ENCODE measurements at places on chromosomes 13 and 19. TPM values are rescaled to one million over a fixed set of nuclear protein-coding genes. Genes with fewer than 3 reads are reported as not detected.

Gene FGF21
- not detected for total RNA-seq

Gene MRPL4
- total RNA-seq, result 19.9 TPM

Gene ZGLP1
- total RNA-seq, result 0.47 TPM

Gene KRTDAP
- not detected for total RNA-seq

Gene NCAN
- not detected for total RNA-seq

Gene PALM3
- not detected for total RNA-seq

Gene ZNF737
- total RNA-seq, result 9.3 TPM

Gene DCAF15
- total RNA-seq, result 8.0 TPM

- DNase-seq, result no peak
Observed at GRCh38 chr13:63367522-63368198, 1952.0 kb upstream of the PCDH20 start.

DNA sequence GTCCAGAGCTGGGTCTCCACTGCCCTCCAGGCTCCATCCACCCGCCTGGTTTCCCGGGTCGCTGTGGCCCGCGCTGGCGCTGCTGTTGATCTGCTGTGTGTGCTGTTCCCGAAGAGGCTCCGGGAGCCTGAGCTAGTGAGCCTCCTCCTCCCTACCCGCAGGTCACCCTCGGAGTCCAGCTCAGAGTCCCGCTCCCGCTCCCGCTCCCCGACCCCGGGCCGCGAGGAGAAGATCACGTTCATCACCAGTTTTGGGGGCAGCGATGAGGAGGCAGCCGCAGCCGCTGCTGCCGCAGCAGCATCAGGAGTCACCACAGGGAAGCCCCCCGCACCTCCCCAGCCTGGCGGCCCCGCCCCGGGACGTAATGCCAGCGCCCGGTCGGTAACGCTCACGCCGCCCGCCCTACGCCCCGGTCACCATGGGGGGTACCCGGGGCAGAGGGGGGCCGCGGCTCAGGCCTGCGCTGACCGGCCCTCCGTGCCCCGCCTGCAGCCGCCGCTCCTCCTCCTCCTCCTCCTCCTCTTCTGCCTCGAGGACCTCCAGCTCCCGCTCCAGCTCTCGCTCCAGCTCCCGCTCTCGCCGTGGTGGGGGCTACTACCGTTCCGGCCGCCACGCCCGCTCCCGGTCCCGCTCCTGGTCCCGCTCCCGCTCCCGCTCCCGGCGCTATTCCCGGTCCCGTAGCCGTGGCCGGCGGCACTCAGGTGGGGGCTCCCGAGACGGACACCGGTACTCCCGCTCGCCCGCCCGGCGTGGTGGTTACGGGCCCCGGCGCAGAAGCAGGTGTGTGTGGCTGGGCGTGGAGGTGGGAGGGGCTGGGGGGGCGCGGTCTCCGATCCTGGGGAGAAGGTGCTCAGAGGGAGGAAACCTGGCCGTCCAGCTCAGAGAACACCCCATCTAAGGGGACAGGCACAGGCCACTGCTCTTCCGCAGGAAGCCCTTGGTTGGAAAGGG, 12.2 kb downstream of the ZNF296 start:
- DNase-seq, result no peak

- peak; percentile 15 for DNase-seq
Observed at GRCh38 chr13:43787997-43788396, 1.2 kb upstream of the ENOX1 start.

DNA sequence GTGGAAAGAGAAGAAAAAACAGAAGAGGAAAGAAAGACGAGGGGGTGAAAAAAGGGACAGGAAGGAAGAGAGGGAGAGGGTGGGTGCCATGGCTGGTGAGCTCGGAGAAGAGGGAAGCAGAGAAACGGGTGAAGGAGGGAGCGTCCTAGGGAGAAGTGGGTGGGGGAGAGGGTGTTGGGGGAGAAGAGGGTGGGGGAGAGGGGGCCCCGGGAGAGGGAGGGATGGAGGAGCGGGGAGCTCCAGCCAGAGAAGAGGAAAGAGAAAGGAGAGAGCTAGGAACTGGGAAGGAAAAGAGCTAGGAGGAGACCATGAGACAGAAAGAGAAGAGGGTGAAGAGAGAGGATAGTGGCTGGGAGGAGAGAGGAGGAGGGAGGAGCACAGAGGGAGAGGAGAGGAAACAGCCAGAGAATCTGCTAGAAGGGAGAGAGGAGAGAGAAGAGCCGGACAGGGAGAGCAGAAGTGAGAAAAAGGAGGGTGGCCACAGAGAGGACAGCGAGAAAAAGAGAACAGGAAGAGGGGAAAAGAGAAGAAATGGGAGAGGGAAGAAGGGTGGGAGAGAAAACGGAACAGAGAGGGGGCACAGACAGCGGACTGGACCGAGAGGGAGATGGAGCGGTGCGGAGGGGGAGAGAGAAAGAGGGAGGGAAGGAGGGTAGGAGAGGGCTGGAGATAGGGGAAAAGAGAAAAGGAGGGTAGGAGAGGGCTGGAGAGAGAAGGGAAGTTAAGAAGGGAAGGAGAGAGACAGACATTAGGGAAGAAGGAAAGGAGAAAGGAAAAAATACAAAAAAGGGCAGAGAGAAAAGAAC, 11.9 kb upstream of the GARIN5A start:
- DNase-seq, result no peak

DNA sequence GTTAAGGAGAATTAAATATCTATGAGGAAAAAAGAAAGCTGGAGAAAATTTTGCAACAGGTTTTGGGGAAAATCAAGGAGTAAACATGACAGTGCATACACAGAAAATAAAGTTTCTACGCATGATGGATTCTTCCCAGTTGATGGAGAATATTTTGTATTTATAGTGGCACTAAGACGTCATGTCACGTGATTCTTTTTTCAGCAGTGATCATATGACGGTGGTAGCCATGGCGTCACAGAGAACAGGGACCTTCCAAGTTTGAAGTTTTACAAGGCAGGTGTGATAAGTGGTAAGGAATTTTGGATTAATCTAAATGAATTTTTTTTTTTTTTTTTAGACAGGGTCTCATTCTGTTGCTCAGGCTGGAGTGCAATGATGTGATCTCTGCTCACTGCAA, 8.5 kb downstream of the MBD3L1 start:
- no peak for DNase-seq

GRCh38 chr19:3146677-3147100, 10.9 kb downstream of the GNA15 start:
- peak; percentile 51 for DNase-seq

GRCh38 chr19:1911995-1912394, 6.8 kb downstream of the ADAT3 start:
- DNase-seq, result no peak

DNA sequence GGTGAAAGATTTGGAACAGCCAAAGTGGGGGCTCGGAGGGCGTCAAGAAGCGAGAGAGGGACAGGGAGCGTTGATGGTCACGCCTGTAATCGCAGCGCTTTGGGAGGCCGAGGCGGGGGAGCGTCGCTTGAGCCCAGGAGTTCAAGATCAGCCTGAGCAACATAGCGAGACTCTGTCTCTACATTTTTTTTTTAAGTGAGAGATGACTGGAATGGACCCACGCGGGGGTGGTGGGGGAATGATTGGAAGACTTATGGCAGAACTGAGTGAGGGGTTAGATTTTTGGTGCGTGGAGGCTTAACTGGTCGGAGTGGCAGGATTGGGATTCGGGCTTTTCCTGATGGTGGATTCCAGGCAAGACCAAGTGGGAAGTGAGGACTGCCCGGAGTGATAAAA, 725 bp downstream of the PSMD8 start:
- DNase-seq, result no peak

- peak; percentile 13 for DNase-seq
Observed at GRCh38 chr19:51783372-51783771, 11.6 kb upstream of the FPR3 start.

Measured in dermis blood vessel endothelial cell (primary cell).